ENCODE measurements at places on chromosomes 1 and 21.

DNA sequence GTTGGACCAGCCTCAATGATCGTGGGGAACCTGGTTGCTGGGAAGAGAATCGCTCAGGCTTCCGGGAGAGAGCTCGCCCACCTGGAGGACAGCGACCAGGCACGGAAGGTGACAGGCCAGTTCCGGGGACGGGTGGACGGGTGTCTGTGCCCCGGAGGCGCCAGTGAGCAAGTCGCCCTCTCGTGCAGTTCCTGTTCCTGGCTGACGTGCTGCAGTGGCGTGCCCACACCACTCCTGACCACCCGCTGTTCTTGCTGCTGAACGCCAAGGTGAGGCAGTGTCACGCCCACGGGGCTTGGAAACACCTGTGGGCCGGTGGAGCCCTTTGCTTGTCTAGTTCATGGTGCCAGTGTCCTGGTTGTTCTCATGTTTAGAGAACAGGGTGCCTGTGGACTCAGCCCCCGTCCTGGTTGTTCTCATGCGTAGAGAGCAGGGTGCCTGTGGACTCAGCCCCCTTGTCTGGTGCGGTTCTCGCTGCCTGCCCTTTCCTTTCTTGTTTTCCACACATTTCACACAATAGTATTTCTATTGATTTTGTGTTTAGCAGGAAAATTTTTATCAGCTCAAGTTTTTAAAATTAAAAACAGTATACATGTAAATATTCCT, 53.1 kb downstream of the S100B start:
- peak; percentile 61 for DNase-seq

GRCh38 chr1:14742181-14742980, 143.9 kb downstream of the KAZN start:
- no peak for DNase-seq

- DNase-seq, result no peak
These were observed 143.6 kb downstream of the CNIH3 start for GRCh38 chr1:224759681-224760091.

DNA sequence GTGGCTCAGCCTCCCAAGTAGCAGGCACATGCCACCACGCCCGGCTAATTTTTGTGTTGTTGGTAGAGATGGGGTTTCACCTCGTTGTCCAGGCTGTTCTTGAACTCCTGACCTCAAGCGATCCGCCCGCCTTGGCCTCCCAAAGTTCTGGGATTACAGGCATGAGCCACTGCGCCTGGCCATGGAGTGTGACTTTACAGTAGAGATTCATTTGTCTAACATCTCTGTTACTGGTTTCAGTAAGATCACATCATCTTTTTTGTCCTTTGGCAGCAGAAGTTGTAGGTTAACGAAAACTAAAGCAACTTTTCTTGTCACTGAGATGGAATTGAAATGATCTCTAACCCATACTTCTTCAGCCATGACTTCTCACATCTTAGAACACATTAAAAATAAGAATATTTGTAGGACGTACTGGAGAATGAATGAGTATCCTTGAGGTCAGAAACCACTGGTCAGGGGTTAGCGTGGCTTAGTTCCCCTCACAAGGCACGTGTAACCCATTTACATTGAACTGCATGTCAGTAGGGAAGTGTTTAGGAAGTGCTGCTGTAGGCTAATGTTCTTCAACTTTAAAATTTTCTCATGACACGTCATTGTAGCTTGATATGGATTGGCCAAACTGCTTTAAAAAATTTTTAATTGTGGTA, 75.9 kb downstream of the CAMTA1 start:
- DNase-seq, result no peak

GRCh38 chr1:178122283-178122682, 28.4 kb downstream of the RASAL2 start:
- DNase-seq, result no peak

DNA sequence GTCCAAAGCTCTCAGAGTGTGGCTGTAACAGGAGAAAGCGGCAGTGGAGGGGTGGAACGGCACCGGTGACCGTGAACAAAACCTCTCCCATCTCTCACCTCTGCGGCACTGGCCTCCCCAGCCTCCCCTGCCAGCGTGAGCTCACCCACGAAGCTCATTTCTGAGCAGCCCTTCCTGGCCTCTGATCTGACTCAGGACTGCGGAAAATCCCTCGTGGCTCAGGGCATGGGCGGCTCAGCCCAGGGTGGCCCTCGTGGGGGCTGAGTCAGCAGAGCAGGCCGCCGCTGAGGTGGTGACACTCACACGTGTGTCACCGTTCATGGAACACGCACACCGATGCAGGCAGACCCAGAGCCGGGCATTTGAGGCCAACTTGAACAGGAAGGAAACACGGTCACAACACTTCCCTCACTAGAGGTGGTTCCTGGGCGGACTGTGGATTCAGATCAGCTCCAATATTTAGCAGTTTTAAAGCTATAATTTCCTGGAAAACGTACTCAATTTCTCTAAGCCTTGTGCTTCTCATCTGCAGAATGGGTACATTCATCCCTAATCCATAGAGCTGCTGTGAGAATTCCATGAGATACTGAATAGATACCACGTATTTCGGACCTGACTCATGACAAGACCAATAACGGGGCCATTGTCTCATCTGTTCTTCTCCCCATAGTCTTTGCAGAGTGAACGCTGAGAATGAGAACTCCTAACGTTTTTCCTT, 115.0 kb upstream of the TMPRSS2 start:
- DNase-seq, result no peak

DNA sequence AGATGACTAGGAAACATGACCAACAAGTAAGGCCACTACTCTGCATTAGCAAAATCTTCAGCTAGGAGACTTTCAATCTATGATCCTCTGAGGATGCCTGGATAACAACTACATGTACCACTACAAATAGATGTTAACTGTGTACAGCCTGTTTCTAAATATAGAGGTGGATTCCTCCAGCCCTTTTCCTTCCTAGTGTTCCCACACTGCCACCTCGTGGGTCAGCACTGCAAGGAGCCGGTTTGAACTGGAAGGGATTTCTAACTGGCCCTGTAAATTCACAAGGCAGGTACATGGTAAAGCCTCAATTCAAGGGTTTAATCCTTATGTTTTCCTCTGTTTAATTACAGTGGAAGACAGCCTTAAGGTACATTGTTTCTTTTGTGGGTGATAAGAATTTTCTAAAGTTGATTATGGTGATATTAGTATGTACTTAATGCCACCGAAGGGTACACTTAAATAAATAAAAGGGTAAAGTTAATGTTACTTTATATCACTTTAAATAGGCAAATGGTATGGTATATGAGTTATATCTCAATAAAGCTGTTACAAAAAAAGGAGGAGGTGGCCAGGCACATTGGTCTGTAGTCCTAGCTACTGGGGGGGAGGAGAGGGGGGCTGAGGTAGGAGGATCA, 14.4 kb downstream of the SMYD3 start:
- peak; percentile 22 for DNase-seq

DNA sequence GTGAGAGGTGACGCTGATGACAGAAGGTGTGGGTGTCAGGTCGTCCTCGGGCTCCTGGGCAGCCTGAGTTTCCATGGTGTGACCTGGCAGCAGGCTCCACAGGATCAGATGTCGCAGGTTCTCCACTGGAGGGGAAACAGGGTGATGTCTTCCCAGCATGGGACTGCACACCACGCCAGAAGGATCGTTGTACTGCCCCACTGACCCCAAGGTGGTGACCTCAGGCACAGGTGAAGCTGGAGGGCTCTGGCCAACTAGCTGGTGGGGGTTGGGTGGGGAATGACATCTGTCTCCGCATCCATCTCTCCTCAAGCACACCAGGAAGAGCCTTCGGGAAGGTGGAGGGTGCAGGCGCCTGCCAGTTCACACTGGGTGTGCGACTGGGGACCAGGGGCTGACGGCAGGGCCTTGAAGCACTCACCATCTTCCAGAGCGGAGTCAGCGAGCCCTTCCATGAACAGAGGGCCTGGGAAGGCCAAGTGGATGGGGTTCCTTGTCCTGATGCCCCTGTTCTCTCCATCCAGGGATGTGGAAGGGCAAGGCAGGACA, 19.4 kb downstream of the LRRC71 start:
- no peak for DNase-seq

- DNase-seq, result peak; percentile 48
These were observed 120.6 kb downstream of the SPSB1 start for GRCh38 chr1:9413071-9413876.

DNA sequence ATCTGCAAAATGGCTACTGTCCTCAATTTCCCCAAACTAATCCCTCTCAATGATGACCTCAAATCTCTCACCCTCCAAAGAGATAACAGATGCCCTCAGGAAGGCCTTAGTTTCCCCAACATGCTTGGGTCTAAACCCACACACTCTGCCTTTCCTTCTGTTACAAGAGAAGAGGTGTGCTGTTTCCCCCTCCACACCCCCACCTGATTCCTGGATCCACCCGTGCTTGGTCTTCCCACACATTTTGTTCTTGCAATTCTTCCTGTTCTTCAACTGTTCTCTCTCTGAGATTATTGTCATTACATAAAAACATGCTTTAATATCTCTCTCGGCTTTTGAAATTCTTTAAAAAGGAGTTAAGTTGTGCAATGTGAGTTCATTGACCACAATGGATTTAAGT, 5.7 kb upstream of the CBR3 start:
- no peak for DNase-seq

DNA sequence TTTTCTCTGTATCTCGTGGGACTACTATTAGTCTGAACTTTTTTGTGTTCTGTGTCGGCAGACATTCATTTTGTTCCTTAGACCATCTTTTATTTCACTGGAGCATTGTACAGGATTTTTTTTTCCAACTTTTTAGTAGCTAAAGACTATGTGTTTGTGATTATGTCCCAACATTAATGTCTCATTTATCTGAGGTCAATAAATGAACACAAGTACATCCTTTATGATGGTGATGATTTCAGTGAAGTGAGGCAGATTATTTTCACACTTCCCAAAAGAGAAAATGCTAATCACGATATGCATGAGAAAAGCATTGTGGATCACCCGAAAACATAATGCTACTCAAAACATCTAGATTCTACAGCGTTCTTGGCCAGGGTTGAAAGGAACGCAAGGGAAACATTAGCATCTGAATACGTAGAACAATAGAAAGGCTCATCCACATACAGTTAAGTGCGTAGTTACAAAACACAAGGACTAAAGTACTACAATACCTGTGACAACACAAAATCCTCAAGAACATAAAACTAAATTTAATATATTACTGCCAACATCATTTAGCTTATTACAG, 981.7 kb upstream of the NCAM2 start:
- no peak for DNase-seq

GRCh38 chr1:155219592-155220031, 11.1 kb downstream of the MTX1 start:
- DNase-seq, result peak; percentile 53

GRCh38 chr1:154753426-154753825, 116.7 kb downstream of the KCNN3 start:
- DNase-seq, result no peak

- DNase-seq, result peak; percentile 42
These were observed 17.9 kb upstream of the MIIP start for GRCh38 chr1:12001249-12001917.

DNA sequence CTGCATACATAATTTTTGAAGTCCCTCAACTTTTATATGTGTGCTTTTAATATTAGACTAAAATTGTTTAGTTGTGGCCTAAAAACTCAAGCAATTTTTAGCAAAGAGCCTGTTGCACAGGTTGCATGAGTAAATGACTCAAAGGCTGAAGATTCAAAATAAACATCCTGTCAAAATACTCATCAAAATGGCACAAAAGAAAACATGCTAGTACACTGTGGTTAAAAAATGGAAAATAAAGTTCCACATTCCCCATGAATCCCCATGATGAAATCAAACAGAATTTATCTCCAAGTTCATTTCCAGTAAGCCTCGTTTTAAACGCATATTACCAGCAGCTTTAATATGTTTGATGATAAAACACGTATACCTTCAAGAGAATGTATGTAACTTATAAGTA, 230.1 kb upstream of the MAP1LC3C start:
- DNase-seq, result no peak

- DNase-seq, result no peak
These were observed 28.4 kb upstream of the ST3GAL3 start for GRCh38 chr1:43678940-43679339.

DNA sequence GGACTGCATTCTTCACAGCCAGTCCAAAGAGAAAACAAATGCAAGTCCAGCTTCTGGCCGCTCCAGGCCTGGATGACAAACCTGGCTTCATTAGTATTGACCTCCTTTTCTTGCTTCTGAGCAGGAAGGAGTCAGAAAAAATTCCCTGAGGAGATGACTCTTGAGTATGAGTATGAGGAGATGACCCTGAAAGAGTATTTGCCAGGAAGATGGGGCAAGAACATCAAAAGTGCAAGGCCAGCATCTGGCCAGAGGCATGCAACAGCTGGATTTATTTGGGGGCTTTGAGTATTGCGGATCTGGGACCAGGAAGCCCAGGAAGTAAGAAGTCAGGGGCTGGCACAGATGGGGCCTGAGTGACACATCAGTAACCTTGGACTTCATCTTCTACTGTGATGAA, 113.9 kb downstream of the GLIS1 start:
- no peak for DNase-seq

Data from CD4-positive, alpha-beta T cell treated with Interleukin-21 for 1 hour (primary cell).